GF-D8 (cell line): ENCODE measurements at places on chromosomes 5 and 9.

DNA sequence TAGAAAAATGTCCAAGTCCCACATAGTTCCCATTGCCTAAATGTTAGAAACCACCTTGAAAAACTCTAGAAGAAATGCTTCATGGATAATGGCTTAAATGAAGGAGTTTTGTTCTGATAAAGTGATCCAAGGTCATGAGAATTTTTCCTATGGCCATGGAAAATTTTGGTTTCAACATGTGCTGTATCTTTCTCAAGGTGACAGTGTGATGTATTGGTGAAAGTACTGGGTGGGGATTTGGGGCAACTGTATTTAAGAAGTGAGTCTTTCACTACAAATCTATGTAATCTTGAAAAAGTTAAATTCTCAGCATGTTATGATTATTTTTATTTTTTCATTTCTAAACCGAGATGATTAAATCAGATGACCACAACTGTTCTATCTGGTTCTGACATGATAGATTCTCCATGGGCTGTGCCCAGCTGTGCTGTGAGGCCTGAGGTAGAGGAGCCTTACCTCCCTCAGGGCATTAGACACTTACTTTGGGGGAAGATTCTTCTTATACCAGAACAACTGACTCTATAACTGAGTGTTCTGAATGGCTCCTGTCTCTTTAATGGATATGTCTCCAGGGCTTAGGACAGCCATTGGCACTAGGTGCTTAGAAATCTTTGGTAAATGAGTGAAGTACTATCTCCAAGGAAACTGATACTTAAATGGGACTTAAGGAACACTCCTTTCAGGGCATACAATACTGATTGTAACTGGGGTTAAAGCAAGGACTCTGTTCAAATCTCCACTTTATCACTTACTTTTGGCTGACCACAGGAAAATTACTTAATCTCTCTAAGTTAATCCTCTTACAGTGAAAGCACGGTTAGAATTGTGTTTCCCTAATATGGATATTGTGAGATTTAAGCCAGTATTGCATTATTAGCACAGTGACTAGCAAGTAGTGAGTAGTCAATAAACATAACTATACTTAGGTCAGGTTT lies 397.4 kb upstream of the MEF2C start:
- no peak for DNase-seq

DNA sequence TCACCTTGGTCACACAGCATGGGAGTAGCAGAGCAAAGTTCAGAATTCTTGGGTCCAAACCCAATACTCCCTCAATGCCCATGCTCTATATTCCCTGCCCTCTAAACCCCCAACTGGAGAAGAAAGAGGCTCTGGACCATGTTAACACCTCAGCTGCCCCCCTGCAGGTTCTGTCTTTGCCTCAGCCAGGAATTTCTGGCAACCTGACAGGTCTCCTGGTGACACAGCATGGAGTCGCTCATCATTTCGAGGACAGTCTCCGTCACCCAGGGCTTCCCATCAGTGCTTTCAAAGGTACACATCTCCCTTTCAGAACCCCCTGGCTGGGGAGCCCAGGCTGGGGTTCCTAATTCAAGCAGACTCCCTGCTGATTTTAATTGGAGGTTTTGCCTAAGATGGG lies 189.5 kb downstream of the BRINP1 start:
- no peak for DNase-seq

- DNase-seq: no peak
Observed at GRCh38 chr5:78899922-78900362, 85.2 kb downstream of the ARSB start.

GRCh38 chr5:81097713-81098112 lies 135.4 kb upstream of the CKMT2 start:
- no peak for DNase-seq

- DNase-seq: no peak
Observed at GRCh38 chr9:126306071-126306647, 20.5 kb upstream of the MVB12B start.

DNA sequence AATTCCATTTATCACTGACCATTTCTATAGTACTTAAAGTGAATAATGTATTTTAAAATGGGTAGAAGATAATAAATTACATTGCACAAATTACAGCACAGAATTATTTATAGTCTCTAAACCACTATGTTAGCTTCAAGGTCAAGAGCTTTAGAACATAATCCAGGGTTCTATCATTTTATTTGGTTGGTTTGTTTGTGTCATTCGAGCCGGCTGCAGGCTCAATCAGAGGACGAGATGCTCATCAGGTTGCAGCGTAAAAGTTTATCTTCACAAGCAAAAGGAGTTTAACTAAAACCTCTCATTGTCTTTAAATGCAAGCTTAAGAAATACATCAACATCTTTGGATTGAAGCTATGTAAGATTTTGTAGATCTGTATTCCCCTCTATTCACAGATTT lies 523.8 kb downstream of the EFNA5 start:
- DNase-seq: no peak
